ENCODE measurements at places on chromosomes 16 and 17. TPM values are rescaled to one million over a fixed set of nuclear protein-coding genes. Genes with fewer than 3 reads are reported as not detected.

The ODF4 gene
- not detected for polyA plus RNA-seq

The ZACN gene
- 11.2 TPM for polyA plus RNA-seq

The CPHXL2 gene
- polyA plus RNA-seq: not detected

The DPEP3 gene
- polyA plus RNA-seq: 0.12 TPM

The NSRP1 gene
- 28.4 TPM for polyA plus RNA-seq

- no peak for DNase-seq
- H3K36me3 ChIP-seq: peaks cover 52% of the 10 kb centered on the region
- no peak overlapping the region for H3K27ac ChIP-seq
- H3K27me3 ChIP-seq: no peaks in the 10 kb centered on the region
- no peaks in the 10 kb centered on the region for H3K4me1 ChIP-seq
Observed at GRCh38 chr16:3589441-3589921, 12.3 kb upstream of the NLRC3 start.

- DNase-seq: no peak
- no peaks in the 10 kb centered on the region for H3K36me3 ChIP-seq
- H3K4me1 ChIP-seq: no peaks in the 10 kb centered on the region
- H3K27ac ChIP-seq: no peak overlapping the region
- H3K4me3 ChIP-seq: no peak overlapping the region
Observed at GRCh38 chr16:27868180-27868579, 195.3 kb downstream of the GSG1L start.

DNA sequence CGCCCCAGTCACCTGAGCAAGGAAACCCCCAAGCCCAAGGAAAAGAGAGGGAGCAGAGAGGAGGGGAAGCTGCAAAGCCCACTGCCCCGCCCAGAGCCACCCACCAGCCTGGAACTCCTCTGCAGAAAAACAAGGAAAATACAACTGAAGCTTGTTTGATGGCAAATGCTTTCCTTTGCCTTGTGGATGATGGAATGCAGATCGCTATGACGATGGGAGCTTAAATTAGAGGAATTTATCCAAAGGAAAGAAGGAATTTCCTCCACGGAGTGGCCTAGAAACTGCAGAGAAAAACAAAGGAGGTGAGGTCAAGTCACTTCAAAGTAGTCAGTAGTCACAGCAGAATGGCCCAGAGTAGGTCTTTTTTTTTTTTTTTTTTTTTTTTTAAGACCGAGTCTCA is 31.5 kb upstream of the ASGR2 start:
- no peaks in the 10 kb centered on the region for H3K36me3 ChIP-seq
- DNase-seq: no peak
- no peak overlapping the region for H3K27ac ChIP-seq
- no peaks in the 10 kb centered on the region for H3K4me1 ChIP-seq
- H3K4me3 ChIP-seq: no peak overlapping the region

DNA sequence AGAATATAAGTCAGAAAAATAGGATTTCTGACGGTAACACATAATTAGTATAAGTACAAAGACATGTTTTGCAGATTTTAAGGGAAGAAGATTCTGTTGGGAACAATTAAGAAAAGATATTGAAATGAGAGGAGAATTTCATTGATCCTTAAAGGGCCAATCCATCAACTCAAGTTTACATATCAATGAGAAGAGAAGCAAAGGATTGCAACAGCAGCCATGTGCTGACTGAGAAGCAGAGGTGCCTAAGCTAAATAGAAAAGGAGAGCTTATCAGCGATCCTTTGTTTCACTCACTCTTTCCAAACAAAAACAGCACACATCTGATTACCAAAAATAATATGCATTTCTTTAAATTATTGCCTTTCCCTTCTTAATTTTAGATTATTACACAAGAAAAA is 94.6 kb downstream of the ITFG1 start:
- no peak overlapping the region for H3K4me3 ChIP-seq
- H3K27me3 ChIP-seq: no peaks in the 10 kb centered on the region
- no peaks in the 10 kb centered on the region for H3K4me1 ChIP-seq
- H3K36me3 ChIP-seq: peaks cover 6% of the 10 kb centered on the region
- no peak overlapping the region for H3K27ac ChIP-seq

- no peaks in the 10 kb centered on the region for H3K36me3 ChIP-seq
- H3K27ac ChIP-seq: no peak overlapping the region
- H3K4me3 ChIP-seq: no peak overlapping the region
- peak; percentile 22 for DNase-seq
- peaks cover 4% of the 10 kb centered on the region for H3K27me3 ChIP-seq
Observed at GRCh38 chr17:50816771-50817751, 18.3 kb upstream of the WFIKKN2 start.

DNA sequence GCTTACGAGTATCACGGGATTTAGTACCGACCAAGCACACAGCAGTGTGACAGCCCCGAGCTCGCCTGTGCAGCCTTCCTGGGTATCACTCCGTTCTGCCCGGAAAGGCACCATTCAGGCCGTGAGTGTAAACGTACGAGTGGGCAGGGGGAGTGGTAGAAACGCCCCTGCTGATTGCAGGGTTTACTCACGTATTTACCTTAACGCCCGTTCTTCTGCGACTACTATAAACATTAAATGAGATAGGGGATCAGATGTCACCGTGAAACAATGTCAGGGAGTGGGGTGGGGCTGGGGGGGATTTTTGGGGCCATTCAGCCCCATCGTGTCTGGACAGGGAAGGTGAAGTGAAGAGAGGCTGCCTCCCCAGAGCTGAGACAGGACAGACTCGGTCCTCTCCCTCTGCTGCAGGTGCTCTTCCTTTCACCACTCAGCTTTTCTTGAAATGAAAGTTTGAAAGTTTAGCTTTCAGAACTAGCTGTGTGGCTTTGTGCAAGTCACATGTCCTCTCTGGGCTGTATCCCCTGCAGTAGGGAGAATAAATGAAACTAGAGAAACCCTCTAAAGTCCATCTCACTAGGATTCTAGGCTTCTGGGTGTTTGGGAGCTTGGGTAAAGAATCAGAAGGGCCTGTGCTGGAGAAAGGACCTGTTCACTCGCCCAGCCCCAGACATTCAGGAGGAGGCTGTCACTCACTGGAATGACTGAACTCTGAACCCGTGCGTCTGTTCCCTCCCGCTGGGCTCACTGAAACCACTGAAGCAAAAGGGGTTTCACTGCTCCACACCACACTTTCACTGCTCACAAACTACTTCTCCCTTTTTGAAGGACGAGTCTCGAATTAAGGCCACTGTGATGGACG is 66.7 kb downstream of the RPA1 start:
- no peak overlapping the region for H3K27ac ChIP-seq
- H3K36me3 ChIP-seq: peaks cover 41% of the 10 kb centered on the region
- no peaks in the 10 kb centered on the region for H3K4me1 ChIP-seq
- H3K4me3 ChIP-seq: no peak overlapping the region
- DNase-seq: no peak

- H3K27me3 ChIP-seq: no peaks in the 10 kb centered on the region
- DNase-seq: peak; percentile 7
- H3K4me3 ChIP-seq: no peak overlapping the region
- no peak overlapping the region for H3K27ac ChIP-seq
Observed at GRCh38 chr16:9033125-9033830, 58.2 kb upstream of the HAPSTR1 start.

DNA sequence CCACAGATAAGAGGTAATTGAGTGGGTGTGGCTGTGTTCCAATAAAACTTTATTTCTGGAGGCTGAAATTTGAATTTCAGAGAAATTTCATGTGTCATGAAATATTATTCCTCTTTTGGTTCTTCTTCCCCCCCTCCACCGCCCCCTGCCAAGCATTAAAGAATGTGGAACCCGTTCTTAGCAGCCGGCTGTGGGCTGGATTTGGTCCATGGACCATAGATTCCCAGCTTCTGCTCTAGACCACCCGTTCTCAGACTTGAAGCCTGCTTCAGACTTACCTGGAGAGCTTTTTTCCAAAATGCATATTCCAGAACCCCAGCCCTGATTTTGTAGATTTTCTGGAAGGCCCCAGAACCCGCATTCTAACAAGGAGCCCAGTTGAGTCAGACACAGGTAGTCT is 15.1 kb upstream of the LASP1NB start:
- no peaks in the 10 kb centered on the region for H3K27me3 ChIP-seq
- DNase-seq: no peak
- H3K4me1 ChIP-seq: peaks cover 21% of the 10 kb centered on the region
- H3K27ac ChIP-seq: no peak overlapping the region
- no peak overlapping the region for H3K4me3 ChIP-seq

DNA sequence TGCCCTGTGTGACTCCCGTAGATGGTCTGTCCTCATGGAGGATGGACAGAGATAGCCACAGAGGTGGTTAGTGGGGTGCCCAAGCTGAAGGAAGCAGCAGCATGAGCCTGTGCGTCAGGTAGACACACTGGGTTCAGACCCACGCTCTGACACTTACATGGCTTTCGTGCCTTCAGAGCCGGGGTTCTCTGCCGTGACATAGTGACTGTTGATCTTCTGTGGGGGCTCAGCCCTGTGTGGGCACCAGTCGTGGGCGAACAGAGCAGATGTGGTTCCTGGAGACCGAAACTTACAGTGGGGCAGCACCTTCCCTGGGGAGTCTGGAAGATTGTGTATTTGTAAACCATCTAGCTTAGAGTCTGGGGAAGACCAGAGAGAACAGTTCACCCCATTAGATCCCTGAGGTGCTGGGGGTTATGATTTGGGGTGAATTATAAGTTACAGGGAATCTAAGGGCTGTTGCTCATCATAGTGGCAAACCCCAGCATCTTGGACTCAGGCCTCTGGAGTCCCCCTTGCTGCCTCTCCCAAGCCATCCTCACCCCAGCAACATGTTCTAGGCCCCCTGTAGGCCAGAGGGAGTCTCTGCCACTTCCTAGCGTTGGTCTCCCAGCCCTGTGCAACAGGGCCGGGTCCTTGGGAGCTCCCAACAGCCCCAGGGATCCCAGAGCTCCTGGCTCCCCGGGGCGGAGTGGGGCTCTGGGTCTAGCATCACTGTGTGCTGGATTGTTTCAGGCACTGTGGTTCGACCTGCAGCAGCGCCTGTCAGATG is 28.6 kb downstream of the NECAB2 start:
- H3K4me1 ChIP-seq: peaks cover 15% of the 10 kb centered on the region
- peaks cover 14% of the 10 kb centered on the region for H3K27me3 ChIP-seq
- H3K27ac ChIP-seq: no peak overlapping the region
- DNase-seq: no peak
- H3K4me3 ChIP-seq: no peak overlapping the region
- no peaks in the 10 kb centered on the region for H3K36me3 ChIP-seq

DNA sequence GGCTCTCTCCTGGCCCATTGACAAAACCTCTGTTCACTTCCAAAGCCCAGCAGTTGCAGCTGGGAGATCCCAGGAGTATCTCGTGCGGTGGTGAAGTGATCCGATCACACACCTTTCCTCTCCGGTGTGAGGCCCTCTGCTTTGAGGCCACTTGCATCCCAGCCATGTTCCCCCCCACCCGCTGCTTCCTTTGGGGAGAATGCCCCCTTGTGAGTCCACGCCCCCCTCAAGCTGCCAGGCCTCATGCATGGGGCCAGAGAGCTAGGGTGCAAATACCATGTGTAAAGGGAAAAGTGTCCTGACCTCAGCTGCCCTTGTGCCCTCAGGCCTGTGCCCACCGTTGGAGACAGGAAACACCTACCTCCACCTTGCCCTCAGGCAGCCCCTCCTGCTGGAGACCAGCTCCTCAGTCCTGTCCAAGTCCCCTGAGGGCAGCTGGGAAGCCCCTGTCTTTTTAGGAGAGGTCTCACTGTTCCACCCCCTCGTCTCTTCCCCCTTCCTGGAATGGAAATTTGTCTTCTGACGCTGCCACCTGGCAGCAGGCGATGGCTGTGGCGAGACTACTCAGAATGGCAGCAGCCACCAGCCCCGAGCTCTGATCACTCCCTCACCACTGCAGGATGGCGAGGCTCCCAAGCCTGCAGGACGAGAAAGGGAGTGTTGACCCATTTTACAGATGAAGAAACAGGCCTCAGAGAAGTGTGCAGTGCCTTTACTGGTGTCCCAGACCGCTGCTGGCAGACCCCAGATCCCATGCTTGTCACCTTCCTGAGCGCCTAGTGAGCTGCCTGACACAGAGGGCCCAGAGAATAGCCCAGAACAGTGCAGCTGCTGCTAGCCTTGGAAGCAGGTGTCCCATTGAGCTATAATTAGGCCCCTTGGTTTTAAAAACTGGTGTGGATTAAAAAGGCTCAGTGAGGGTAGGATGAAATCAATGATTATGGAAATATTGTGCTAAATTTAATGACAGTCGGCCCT is 120.6 kb upstream of the CACNG5 start:
- no peak overlapping the region for H3K4me3 ChIP-seq
- H3K27ac ChIP-seq: peak overlapping the region; percentile 55
- H3K27me3 ChIP-seq: no peaks in the 10 kb centered on the region
- no peaks in the 10 kb centered on the region for H3K36me3 ChIP-seq
- peak; percentile 47 for DNase-seq

- H3K27me3 ChIP-seq: no peaks in the 10 kb centered on the region
- peaks cover 2% of the 10 kb centered on the region for H3K36me3 ChIP-seq
- peak overlapping the region; percentile 82 for H3K27ac ChIP-seq
- peaks cover 28% of the 10 kb centered on the region for H3K4me1 ChIP-seq
- peak; percentile 98 for DNase-seq
Observed at GRCh38 chr16:69861292-69862030, 89.7 kb upstream of the CLEC18A start.

GRCh38 chr17:78557598-78558039 is 19.6 kb downstream of the DNAH17 start:
- H3K4me3 ChIP-seq: no peak overlapping the region
- peaks cover 50% of the 10 kb centered on the region for H3K4me1 ChIP-seq
- peaks cover 2% of the 10 kb centered on the region for H3K27me3 ChIP-seq
- H3K36me3 ChIP-seq: no peaks in the 10 kb centered on the region

- H3K27ac ChIP-seq: peak overlapping the region; percentile 98
- H3K27me3 ChIP-seq: no peaks in the 10 kb centered on the region
- DNase-seq: no peak
Observed at GRCh38 chr17:7559320-7560171, 996 bp downstream of the TNFSF13 start.

DNA sequence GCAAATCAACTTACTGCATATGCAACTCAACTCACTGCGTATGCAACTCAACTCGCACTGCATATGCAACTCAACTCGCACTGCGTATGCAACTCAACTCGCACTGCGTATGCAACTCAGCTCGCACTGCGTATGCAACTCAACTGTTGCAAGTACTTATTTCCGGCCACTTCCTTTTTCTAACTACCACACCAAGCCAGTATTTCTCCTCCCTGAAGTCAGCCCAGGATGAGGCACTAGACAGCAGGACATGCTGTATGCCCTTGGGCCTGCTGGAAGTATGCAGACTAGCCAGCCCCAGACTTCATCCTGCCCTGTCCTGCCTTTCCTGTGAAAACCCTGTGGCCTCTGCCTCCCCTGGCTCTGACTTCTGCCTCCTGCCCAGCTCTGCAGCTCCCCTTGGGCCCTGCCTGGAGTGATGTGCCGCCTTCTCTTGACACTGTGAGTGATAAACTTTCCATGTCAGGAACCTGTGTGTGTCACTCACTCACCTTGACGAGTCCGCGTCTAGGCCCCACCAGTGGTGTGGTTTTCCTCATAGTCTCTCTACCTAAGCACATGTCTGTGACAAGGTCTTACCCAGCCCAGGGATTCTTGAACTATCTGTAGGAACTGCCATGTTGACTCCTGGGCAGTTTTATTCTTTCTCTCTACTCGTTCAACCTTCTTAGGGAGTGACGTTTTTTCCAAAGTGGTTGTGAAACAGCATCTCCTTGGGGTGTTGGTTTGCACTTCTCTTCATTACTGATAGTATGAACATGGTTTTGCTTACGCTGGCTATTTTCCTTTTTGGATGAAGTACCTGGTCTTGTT is 16.4 kb downstream of the ZNF778 start:
- no peak overlapping the region for H3K4me3 ChIP-seq
- peaks cover 57% of the 10 kb centered on the region for H3K36me3 ChIP-seq
- H3K27me3 ChIP-seq: no peaks in the 10 kb centered on the region
- no peak for DNase-seq

All from muscle of leg (tissue), 16 donors.